ENCODE measurements at places on chromosomes 7 and 10.
A peak's percentile ranks its signal among the peaks of the same experiment; 100 is the strongest.

DNA sequence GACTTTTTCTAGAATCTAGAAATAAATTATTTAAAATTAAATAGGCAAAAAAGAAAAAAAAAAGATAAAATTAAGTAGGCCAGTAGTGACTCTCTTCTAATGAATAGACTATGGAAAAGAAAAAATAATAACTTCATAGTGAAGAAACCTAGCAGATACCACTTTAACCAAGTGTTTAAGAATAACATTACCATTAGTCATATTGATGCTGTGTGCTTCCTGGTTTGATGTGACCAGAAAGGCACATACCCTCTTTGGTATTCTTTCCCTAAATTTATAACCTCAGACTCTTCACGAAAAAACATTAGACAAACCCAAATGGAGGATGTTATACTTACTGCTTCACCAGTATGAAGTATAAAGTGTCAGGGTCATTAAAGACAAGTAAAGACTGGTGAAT is 42.6 kb downstream of the KIF20B start:
- no peak for DNase-seq

DNA sequence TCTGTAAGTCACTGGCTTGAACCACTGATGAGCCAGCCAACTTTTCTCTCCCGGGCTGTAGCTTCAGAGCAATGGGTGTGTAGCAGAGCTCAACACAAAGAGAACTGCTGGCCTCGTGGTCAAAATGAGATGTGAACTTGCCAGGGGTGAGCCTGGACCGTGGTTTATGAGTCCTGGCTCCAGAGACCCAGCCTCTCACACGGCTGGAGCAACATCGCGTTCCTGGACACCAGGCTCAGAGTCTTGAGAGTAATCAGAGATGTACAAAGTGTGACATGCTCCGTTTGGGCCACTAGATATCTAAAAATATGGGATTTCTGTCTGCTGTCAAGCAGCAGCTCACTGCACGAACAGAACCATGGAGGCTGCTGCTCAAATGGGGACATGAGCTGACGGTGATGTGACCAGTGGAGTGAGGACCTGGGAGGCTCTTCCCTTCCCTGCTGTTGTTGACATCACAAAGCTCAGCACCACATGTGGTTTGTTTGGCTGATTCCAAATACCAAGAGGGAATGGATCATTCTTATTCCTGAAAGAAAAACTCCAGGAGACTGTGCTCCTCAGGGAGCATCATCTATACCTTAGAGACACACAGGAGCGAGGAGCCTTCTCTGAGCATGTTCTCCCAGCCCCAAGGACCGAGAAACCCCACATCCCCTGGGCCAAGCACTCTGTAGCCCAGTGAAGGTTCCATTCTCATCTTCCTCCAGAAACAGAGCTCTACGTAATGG is 9.2 kb upstream of the SVIL start:
- DNase-seq, result no peak

- DNase-seq, result peak; percentile 97
Measured at GRCh38 chr7:107836237-107837144, 33.5 kb upstream of the SLC26A3 start.

DNA sequence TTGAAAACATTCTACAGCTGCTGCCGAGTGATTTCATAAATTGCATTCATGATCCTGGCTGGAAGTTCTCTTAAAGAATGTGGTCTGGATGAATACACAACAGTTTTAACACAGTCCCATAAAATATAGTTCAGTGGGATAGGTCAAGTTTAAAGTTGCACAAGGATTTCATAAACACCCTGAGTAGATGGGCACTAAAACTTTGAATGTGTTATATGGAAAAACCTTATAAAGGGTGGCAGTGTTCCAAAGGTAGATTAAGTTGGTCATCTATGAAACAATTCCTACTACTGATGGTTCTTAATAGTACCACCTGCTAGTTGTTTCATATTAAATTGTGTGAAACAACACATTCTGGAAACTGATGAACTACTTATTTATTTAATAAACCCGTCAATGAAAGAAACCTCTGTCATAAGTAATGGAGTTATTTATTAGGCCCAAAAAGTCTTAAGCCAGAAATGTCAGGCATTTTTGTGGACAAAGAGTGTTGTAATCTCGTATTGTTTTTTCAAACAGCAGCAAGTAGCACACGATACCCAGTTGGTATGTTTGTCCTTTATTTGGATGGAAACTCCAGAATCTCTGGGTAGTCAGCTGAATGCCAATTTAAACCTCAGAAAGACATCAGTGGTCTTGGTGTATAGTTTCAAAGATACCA is 14.3 kb upstream of the RPA3 start:
- DNase-seq, result no peak

- DNase-seq, result no peak
Measured at GRCh38 chr7:105021352-105021751, 7.3 kb downstream of the KMT2E start.

DNA sequence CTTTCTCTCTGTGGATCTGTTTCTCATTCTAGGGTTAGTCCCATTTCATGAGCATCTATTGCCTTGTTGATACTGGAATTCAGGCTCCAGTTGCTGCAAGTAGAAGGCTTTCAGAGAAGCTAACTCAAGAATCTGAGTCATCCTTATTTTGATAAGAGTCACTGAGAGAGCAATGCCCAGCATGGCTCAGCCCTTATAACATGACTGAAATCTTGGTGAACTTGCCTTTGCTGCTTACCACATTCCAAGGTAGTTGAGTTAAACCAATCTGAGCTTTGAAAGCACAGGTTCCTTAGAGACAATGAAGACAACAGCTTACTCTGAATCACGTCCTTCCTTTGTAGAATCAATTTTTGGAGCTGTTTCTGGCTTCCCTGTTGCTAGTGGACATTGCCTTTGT is 53.6 kb upstream of the CHCHD3 start:
- DNase-seq, result no peak

- DNase-seq, result peak; percentile 88
Measured at GRCh38 chr7:130394421-130395195, 14.3 kb downstream of the CPA1 start.

DNA sequence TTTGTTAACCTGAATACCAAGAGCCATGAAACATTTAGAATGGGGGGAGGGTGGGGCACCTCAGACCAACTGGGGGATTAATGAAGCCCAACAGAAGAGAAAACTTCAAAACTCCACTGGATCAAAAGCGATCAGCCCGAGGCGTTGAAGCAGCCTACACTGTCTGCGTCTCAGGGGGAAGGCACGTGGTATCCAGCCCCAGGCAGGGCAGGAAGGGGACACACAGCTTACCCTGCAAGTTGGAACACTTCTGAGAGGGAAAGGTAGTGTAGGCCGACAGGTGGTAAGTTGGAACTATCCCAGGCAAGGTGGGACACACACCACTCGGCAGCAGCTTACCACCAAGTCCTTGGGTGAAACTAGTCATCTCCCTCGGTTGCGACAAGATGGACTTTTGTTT is 102.9 kb downstream of the TAX1BP1 start:
- no peak for DNase-seq

DNA sequence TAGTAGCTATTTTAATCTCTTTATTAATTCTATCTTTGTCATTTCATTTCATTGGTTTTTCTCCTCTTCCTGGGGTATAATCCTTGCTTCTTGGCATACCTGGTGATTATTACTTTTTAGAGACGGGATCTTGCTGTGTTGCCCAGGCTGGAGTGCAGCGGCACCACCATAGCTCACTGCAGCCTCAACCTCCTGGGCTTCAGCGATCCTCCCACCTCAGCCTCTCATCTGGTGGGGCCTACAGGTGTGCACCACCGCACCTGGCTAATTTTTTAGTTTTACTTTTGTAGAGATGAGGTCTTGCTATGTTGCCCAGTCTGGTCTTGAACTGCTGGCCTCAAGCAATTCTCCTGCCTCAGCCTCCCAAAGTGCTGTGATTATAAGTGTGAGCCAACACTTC is 22.0 kb upstream of the OCM2 start:
- DNase-seq, result no peak

GRCh38 chr7:80859272-80859970 is 59.4 kb downstream of the SEMA3C start:
- no peak for DNase-seq

DNA sequence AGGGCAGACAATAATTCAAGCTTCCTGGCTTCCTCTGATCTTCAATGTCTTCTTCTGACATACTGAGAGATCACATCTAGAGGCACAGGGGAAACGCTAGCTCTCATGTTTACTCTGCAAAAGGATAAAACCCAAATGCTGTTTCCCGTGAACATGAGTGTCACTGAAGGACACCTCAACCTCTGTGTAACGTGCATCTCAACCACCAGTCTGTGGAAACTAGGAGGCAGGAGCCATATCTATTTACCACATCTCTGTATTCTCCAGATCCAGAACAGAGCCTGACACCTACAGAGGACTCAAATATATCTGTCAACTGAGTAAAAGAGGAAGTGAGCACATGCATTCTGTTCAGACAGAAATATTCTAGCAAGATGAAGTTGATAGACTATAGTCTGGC is 140.3 kb upstream of the TARP start:
- peak; percentile 57 for DNase-seq

DNA sequence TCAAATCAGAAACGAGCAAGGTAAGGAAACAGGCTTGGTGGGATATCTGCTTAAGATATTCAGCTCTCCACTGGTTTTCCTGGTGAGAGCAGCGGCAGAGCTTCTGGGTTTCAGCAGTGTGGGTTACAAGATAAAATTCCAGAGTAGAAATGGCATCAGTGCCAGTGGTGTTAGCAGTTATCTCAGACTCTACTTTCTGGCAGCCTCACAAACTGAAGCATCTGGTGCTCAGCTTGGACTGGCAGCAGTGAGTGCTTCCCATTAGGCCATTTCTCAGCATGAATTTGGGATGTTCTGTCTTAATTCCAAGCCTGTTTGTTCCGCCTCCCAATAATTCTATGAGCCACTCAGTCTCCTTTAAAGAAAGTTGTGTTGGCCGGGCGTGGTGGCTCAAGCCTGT is 6.9 kb upstream of the GSTO2 start:
- DNase-seq, result peak; percentile 50

DNA sequence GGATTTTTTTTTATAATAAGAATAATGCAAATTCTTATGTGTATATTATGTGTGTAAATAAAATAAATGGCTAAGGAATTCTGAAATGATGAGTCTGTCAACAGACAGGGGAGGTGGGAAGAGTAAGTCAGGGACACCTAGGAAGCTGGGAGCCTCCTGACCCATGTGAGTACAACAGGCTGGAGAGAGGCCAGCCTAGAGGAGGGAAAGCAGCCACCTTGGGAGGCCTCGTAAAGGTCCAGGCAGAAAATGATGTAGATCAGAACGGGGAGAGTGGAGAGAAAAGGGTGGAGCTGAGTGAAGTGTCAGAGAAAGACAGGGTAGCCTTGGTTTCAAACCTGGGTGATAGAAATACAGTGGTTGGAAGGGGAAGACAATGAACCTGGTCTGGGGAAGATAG is 6.9 kb downstream of the NRAP start:
- no peak for DNase-seq

- no peak for DNase-seq
Measured at GRCh38 chr10:97542169-97543024, 30.2 kb upstream of the ANKRD2 start.

GRCh38 chr10:66337211-66337610 is 588.6 kb upstream of the LRRTM3 start:
- DNase-seq, result no peak

GRCh38 chr10:29064680-29065079 is 224.2 kb upstream of the LYZL1 start:
- DNase-seq, result no peak

- DNase-seq, result peak; percentile 9
Measured at GRCh38 chr7:23469961-23470250, 385 bp downstream of the IGF2BP3 start.

DNA sequence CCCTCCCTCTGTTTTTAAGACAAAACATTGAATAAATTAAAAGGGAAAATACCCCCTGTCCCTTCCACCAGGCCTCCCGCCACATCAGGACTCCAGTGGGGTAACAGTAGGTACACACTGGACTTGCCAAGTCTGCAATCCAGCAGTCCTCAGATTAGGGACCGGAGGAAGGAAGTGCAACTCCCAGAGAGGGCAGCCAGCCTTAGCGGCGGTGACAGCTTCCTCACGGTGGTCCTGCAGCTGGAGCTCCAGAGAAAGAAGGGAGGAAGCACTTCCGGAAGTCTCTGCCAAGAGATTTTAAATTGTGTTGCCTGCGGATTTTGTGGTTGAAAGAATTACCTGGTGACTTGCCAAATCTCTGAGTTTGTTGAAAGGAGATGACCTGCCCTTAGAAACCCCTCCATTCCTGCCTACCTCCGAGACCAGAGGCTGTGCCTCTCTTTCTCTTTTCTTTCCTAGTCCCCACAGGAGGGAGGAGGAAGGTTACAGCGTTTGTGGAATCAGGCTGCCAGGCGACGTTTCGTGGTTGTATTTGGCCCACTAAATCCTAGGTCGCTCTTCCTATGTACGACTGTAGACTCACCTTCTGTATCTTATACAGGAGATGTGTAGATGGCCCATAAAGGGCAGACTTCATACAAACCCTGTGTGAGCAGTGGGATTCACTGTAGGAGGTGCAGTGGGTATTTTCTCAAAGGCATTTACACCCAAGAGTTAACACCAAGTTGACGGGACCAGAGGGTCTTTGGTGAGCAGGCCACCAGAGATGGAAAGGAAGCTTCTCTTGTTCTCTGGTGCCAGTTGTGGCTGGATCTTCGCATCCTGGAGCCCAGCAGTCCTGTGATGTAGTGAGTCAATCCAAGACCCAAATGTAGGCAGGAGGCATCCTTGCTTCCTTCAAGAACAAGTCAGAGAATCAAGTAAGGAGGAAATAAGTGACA is 77.9 kb downstream of the INSIG1 start:
- no peak for DNase-seq

DNA sequence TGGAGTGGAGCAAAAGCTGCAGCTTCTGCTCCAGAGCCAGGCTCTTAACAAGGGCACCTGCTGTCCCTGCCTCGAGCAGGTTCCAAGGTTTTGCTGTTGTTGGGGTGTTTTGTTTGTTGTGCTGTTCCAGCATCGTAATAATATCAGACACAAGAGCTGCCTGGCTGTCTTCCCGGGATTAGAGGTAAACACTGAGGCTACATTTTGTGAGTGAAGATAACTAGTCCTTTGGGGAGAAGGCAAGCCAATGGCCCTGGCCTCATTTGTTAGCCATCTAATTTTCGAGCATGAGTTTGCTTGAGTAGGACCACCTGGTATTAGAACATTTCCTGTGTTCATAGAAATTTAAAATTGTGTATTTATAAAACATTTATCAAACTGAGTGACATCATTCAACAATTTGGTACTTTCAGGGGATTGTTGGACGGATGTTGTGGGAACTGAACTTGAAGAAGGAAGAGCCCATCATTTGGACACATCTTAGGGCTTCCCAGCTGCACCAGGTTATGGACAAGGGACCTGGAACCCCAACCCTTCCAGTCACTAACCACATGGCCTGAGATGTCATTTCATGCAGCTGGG is 555.0 kb downstream of the TNS3 start:
- no peak for DNase-seq

DNA sequence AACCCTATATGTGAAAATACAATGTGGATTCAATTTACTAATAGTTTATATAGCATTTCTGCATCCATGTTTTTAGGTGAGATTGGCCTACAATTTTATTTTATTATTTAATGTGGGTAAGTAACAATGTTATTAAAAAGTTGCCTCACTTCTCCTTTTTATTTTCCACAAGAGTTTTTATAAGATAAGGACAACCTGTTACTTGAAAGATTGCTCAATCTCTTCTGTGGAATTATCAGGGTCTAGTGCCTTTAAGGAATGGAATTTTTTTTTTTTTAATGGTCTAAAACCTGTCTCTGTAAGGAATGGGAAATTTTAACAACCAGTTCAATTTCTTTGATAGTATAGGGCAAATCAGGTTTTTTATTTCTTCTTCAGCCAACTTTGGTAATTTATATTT is 53.9 kb upstream of the RAB18 start:
- DNase-seq, result peak; percentile 23

- no peak for DNase-seq
Measured at GRCh38 chr7:7510794-7511193, 24.9 kb downstream of the COL28A1 start.

Data from hematopoietic multipotent progenitor cell treated with erythropoietin and hydrocortisone succinate and interleukin-3 and kit ligand, for 6 days (in vitro differentiated cells).